Activated naive CD4-positive, alpha-beta T cell treated with Interleukin-2 at 50 U/mL for 16 hours (primary cell): ENCODE measurements at places on chromosomes 16 and 17.

DNA sequence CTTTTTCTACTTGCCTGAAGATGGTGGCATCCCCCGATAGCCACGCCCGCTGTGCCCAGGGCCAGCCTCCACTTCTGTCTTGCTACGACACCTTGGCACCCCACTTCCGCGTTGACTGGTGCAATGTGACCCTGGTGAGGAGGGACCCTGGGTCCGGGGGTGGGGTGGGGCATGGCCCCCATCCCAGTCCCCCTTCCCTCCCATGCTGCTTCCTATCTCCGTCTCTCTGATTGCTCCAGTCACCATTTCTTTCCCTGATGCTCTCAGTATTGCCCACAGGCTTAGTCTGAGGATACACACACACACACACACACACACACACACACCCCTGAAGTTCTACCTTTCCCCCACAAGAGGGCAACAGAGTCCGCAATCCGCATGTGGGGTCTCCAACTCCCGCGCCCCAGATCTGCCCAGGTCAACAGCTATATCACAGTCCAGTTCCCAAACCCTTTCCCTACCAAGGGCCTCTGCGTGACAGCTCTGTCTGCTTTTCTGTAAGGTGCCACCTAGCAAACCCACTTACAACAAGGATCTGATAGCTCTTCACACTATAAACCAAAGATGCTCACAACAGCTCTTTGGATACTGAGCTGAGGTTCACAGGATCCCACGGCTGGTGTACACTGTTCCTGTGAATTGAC, 3.4 kb downstream of the SGCA start:
- peak; percentile 53 for DNase-seq

DNA sequence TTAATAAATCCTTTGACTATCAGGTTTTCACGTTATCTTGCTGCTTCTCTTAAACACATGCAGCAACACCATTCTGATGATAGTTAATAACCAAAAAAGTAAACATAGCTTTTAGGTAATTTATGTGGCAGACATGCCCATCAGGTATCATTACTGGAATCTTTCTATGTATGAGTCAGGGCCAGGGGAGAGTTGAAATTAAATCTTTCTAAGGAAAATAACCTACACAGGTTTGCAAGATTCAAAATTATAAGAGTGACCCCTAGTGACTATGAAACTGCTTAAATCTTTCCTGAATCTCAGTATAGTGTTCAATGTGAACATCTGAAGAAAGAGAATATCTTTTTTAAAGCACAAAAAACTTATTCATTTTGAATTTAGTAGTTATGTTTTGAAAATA, 666.6 kb downstream of the CDH11 start:
- DNase-seq = no peak

DNA sequence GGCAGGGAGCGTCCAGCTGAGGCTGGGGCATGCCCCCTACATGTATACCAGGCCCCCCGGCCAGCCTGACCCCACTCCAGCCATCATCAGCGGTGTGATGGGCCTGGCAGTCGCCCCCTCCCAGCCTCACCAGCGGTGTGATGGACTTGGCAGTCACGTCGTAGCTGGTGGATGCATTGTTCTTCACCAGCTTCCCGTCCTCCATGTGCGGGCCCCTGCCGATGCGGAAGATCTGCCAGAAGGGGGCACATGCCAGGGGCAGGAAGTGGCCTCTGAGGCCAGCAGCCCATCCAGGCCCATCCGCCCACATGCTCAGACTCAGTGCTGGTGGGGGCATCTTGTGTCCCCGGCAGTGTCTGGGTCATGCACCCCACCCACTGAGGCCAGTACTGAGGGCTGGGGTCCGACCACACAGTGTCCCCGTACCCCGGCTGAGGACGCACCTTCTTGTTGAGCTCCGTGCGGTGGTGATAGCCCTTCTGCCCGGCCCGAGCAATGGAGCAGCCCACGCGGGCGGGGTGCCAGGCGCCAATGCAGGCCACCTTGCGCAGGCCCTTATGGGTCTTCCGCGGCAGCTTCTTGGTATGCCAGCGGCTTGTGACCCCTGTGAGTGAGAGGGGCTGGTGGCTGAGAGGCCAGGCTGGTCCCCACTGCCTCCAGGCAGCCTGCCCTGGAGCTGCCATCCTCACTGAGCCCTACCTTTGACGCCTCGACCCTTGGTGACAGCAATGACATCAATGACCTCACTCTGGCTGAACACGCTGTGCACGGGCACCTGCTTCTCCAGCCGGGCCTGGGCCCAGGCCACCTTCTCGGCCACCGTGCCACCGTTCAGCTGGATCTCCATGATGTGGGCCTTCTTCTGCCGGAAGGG, 3.7 kb upstream of the MSRB1 start:
- DNase-seq = no peak

GRCh38 chr16:17518441-17518840, 47.7 kb upstream of the XYLT1 start:
- no peak for DNase-seq

- no peak for DNase-seq
These were observed 5.4 kb downstream of the SLC12A3 start for GRCh38 chr16:56870276-56870888.

DNA sequence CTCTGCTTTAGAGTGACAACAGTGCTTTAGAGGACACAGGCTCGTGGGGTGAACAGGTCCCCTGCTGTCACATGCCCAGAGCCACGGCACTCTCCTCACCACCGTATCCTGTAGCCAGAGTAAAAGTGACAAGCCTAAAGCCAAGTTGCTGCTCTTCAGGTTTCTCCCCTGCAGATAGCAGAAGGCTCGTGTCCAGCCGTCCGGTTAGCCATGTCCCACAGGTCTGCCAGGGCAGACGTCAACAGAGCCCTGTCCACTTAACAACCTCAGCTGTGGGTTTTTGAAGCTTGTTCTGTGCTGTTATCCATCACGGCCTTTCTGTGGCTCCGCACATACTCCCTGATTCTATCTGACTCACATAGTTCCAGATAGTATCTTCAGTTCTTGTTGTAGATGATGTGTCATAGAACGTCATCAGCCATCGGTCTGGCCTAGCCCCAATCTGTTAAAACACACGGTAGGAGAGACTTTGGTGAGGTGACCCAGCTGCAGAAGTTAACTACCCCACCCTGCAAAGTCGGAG, 100.7 kb downstream of the SOCS1 start:
- DNase-seq = no peak

GRCh38 chr17:66353937-66354401, 51.6 kb downstream of the PRKCA start:
- no peak for DNase-seq

DNA sequence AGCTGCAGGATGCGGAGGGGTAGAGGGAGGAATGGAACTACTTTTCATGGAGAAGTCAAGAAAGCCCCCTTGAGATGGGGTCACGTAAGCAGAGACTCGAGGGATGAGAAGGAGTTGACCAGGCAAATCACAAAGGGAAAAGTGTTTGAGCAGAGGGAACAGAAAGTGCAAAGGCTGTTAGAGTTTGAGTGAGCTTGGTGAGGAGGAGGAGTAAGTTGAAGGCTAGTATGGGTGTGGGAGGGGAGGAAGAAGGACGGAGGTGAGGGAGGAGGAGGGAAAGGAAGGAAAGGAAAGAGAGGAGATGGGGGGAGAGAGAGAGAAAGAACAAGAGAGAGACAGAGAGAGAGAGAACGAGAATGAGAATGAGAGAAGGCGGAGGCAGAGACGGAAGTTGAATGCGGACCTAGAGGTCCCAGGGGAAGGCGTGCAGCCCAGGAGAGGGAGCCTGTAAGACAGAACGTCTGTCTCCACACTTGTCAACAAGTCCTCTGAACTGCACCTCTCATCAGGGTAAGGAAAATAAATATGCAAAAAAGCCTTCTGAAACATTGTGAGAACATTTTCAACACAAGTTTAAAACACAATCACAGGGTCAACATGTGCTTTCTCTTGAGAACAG, 279.8 kb upstream of the EEF2KMT start:
- DNase-seq = no peak

DNA sequence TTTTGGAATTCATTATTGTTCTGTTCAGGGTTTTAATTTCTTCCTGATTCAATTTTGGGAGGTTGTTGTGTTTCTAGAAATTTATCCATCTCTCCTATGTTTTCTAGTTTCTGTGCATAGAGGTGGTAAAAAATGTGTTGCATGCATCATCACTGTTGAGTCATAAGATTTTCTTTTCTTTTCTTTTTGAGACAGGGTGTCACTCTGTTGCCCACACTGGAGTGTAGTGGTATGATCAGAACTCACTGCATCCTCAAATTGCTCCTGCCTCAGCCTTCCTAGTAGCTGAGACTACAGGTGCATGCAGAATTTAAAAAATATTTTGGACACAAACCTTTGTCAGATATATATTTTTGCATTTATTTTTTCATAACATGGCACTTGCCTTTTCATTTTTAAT, 184.8 kb downstream of the BCAS3 start:
- DNase-seq = no peak

GRCh38 chr17:80384078-80384960, 30.6 kb upstream of the ENDOV start:
- no peak for DNase-seq

- DNase-seq = no peak
These were observed 6.4 kb downstream of the CLCN7 start for GRCh38 chr16:1468426-1468810.

DNA sequence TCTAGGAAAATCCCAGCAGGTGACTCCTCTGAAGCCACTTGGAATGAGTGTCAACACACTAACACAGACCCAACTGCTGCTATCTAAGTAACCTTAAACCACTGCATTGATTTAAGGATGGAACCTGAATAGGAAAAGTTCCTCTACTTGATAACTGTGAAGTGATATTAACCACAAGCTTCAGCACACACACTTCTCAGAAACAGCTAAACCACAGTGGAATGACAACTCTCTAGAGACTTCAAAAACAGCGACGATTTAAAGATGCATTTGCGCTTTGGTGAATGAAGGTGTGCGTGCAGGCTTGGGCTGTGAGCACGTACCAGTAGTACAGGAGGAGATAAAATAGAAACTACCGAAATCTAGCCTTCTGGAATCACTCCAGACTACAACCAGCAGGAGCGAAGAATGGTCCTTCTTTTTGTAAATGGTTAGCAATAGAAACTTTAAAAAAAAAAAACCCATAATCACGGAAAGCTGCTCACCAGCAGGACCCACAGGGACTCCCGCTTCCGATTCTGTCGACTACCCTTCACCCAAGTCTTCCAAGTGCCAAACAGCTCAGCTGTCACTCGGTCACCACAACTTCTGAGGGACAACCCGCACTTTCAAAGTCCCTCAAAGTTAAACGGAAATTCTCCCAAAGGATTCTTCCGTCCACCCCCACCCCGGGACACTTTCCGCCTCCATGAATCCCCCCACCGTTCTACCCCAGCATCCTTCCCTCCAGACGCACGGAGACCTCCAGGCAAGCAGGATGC, 137.7 kb upstream of the CORO6 start:
- DNase-seq = peak; percentile 56

DNA sequence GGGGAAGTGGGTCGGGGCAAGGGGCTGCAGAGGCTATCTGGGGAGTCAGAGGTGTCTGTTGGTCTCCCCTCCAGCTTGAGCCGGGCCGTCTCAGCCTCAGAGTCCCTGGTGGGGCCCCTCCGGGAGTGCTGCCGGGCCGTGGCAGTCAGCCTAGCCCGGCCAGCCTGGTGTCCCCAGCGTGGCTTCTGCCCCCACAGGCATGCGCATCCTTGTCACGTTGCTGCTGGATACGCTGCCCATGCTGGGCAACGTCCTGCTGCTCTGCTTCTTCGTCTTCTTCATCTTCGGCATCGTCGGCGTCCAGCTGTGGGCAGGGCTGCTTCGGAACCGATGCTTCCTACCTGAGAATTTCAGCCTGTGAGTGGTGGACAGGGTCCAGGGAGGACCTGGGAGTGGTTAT, 11.2 kb downstream of the CACNA1G start:
- no peak for DNase-seq

- no peak for DNase-seq
These were observed 14.1 kb upstream of the SPATA32 start for GRCh38 chr17:45276031-45276430.

DNA sequence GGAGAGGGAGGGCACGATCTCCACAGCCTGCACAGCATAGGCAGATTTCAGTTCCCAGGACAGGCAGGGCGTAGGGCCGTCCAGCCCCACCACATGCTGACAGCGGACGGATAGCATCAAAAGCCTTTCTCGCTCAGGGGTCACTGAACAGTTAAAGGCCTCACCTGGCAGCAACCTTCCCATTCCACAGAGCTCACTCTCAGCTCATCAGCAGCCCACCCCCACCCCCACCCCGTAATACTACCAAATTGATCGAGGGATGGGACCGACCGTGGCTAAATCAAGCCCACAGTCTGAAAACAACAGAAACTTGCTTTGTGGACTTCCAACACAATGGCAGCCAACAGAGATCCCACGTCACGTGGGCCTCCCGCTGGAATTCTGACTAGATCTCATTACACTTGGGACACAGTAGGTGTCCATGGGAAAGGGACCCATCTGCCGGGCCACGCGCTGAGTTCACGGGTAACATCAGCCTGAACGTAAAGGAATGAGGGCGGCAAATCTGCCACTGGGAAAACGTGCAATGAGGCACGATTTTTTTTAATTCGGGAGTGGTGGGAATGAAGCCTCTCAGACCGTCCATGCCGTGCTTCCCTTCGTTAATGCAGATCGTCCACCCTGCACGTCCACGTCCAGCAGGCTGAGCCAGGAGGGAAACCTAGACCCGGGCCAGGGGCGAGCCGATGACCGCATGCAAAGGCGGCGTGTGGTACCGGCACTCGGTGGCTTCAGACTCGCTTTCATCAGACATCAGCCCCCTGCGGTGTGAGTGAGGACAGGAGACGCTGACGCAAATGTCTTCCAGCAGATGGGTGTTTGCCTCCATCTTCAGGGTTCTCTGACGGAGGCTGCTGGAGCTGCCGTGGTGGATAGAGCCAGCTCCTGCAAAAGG, 92.1 kb downstream of the TBC1D16 start:
- no peak for DNase-seq

DNA sequence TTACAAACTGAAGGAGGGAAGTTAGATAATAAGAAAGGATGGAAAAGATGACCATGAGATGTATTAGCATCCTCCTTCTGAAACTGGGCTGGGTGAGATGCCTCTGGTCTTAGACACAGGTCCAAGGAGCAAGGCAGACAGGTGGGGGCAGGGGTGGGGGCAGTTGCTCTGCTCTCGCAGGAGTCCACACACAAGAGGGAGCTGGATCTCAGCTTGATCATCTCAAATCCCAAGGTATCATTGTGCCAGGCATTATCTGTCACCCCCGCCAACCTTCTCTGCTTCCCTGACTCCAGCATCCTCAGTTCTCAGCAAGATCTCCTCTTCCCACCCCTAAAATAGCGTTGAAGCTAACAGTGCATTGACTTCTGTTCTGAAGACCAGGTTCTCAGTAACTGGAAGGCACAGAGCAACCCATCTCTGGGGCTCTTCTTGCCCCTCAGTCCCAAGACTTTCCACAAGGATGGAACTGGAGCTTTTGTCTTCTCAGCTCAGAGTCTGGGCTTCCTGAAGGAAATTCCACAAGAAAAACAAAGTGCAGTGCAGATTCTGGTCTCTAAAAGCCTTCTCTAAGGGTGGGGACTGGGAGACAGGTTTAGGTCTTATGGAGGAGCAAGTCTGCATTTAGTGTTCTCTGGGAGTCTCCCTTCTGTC, 1.6 kb downstream of the FLOT2 start:
- DNase-seq = no peak
